Stimulated activated CD4-positive, alpha-beta T cell treated with anti-CD3 and anti-CD28 coated beads, Interleukin-12 subunit alpha, Interleukin-12 subunit beta, amount 100 ng/mL, for 4 hours (primary cell): ENCODE measurements at places on chromosomes 11 and 22.
A peak's percentile ranks its signal among the peaks of the same experiment; 100 is the strongest.

- DNase-seq: no peak
Observed at GRCh38 chr11:72232260-72233055, 7.9 kb downstream of the INPPL1 start.

DNA sequence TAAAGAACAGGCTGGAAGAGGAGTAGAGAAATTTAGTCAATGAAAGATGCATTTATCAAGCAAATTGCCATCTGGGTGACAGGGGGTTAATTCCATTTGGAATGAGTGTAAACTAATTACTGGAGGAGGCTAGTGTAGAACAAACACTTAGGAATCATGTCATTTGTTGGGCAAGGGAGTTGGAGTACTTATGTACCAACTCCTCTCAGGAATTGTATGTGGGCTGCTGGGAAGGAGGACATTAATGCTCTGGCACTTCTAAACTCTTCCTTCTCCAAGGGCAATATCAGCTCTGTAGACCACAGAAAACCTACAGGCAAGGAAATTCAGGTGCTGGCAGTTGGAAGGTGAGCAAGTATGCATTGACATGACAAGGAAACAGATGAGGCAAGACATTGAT is 141.0 kb downstream of the MSANTD4 start:
- no peak for DNase-seq

DNA sequence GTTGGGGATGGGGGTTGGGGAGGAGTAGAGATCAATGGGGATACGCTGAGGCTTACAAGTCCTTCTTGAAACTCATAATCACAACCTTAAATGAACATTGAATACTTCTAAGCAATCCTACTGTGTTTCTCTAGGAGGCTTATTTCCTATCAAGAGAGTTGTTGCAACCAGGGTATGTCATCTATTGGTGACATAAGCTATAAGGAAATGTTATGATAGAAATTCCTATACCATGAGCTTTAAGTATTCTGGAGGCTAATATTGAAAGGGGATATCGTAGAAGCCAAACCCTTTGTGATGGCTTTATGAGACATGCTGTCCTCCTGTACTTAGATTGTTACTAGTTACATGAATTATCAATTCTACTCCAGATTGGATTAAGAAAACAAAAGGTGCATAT is 72.9 kb downstream of the DKK3 start:
- DNase-seq: no peak

GRCh38 chr11:17351510-17352176 is at the start of gene NCR3LG1:
TSS of gene NCR3LG1 (plus strand) at chr11:17351800. CDS start at chr11:17351970, 170 bp downstream.
- DNase-seq: peak; percentile 51

DNA sequence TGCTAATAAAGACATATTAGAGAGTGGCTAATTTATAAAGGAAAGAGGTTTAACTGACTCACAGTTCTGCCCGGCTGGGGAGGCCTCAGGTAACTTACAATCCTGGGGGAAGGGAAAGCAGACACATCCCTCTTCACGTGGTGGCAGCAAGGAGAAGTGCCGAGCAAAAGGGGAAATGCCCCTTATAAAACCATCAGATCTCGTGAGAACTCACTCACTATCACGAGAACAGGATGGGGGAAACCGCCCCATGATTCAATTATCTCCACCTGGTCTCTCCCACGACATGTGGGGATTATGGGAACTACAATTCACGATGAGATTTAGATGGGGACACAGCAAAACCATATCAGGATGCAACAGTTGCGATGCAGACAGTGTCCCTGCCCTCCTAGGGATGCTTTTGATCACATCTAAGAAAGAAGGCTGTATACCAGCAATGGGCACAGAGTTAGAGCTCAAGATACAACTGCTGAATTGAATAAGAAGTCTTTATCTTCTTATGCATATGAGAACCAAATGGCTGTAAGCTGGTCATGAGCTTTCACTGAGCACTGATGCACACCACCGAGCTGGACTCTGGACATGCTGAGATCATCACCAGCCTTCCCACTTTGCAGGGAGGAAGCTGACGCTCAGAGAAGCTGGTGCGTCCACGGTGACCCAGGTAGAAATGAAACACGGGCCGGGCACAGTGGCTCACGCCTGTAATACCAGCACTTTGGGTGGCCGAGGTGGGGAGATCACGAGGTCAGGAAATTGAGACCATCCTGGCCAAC is 255.2 kb downstream of the MN1 start:
- DNase-seq: no peak

- no peak for DNase-seq
Observed at GRCh38 chr22:40443732-40444131, 73.3 kb downstream of the SGSM3 start.

GRCh38 chr11:13068211-13068610 is 59.1 kb downstream of the RASSF10 start:
- no peak for DNase-seq

- DNase-seq: no peak
Observed at GRCh38 chr11:12140186-12140793, 29.9 kb downstream of the MICAL2 start.
